Activated CD4-positive, alpha-beta T cell treated with anti-CD3 and anti-CD28 coated beads for 4 hours (primary cell): ENCODE measurements at places on chromosomes 4 and X.

DNA sequence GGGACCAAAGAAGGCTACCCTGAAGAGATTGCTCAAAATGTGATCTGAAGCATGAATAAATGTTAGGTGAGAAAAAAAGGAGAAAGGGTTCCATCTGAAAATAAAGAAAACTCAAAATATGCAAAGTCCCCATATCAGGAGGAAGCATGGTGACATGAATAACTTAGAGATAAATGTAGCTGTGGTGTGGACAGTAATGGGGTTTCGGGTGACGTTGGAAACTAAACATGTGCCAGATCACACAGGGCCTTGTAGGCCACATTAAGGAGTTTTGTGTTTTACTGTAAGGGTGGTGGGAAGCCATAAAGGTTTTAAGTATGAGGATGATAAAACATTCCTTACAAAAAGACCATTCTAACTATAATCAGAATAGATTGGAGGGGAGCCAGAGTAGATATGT lies 40.3 kb upstream of the ACSL4 start:
- DNase-seq = no peak

DNA sequence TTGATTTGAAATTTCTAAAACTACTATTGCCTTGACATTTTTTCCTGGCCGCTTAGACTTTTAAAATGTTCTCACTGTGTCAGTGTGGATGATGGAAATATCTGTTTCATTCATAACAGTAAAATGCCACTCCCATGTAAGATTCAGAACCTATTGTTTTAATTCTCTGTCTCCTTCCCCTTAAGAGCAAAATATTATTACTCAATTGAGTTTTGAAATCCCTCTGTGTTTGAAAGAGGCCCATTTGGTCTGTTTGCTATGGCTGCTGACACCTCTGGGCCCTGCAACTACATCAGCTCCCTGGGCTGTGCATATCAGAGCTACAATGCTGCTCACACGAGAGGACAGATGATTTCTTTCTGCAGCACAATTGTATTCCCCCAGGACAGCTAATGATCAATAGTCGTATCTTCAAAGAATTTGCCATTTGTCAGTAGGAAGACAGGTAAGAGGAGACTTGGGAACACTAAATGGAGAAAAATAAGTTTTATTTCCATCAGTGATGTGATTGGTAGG lies 388.0 kb upstream of the GALNT7 start:
- no peak for DNase-seq

DNA sequence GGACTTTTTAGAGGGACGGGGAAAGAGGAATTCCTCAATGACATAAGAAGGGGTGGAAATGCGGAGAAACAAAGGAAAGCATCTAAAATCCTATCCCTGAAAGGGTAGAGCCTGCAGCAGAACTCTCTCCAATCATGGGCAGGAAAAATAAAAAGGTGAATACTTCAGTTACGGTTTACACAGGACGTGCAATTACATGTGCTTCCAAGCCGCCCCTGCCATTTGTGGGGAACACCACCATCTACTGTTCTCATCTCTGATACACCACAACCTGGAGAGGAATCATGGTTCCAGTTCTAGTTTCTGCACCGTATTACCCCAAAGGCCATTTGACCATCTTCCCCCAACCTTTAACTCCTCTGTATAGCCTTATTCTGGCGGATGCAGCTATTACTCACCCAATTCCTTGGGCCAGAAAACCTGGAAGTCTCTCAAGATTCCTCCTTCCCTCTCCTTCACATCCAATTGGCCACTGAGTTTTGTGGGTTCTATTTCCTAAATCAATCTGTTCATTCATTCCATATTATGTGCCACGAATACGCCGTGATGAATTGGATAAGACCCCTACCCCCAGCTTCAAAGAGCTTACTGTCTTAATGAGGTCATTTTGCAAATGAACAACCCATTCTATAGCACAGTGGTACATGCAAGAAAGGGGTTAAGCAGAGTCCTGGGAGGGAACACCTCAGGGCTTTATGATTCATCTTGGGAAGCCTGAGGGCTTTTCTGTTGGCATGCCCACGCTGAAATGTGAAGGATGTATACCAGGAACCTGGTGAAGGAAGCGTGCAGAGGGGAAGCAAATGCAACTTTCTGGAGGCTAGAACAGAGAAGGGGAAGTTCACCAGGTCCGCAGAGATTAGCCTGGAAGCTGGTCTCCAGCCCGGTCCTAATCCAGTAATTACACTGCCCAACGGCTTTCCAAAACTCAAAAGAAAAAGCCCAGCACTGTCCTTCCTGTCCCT lies 1.4 kb upstream of the MSL3 start:
- DNase-seq = no peak

DNA sequence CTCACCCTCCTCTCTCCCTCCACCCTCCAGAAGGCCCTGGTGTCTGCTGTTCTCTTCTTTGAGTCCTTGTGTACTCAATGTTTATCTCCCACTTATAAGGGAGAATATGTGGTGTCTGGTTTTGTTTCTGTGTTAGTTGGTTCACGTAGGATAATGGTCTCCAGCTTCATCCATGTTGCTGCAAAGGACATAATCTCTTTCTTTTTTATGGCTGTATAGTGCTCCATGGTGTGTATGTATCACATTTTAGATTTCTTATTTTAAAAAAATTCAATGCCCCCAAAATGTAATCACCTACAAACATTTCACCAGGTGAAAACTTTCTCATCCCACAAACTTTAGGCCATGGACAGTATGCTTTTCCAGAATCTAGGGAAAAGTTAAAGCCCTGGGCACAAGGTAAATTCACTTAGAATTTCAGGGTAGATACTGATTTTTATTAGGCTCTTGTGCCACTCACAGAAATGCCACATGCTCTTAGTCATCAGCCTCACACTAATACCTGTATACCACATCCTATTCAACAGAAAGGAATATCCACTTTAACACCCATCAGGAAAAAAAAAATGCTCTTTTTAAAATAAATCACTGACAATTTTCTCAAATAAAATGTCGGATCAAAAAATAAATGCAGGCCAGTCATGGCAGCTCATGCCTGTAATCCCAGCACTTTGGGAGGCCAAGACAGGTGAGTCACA lies 104.8 kb upstream of the ENPP6 start:
- DNase-seq = no peak

DNA sequence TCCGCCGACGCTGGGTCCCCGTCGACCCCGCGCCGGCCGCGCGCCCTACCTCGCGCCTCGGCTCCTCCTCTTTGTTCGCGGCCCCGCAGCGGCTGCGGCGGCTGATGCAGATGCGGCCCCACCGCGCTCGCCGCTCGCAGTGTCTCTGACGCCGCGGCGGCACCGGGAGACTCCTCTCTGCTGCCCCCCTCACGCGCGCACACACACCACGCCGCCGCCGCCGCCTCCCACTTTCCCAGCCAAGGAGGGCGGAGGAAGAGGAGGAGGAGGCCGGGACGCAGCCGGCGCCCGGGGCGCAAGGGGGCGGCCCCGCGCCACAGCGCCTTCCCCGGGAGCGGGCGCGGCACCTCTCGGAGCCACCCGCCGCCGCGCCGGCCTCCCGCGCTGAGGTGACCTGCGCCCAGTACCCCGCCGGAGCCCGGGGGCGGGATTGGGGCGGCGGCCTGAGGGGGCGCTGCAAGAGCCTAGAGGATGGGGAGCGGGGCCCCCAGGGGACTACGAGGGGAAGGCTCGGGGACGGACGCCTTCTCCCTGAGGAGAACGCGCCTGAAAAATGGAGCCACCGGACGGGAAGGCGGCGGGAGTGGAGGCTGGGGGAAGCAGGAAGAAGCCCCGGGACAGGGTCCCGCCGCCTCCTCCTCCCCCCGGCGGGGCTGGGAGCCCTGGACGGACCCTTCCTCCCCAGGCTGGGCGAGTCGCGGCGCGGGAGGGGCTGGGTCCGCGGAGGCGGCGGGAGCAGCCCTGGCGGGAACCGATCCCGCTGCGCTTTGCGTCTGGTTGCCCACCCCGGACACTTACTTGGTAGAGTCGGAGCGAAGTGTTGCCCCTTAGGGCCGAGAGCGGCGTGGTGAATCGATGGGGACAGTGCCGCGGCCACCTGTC lies at the start of gene SH3RF1:
SH3RF1 (minus strand) TSS at position 147 of the 882 bp plus-strand sequence. CDS start 1,744 bp downstream, outside the sequence.
- DNase-seq = no peak
